ENCODE measurements at places on chromosomes 1 and 21.

GRCh38 chr1:235734335-235734734, 84.8 kb upstream of the GNG4 start:
- no peaks in the 10 kb centered on the region for H3K27me3 ChIP-seq
- no peak overlapping the region for H3K4me3 ChIP-seq
- DNase-seq: no peak
- no peak overlapping the region for H3K27ac ChIP-seq
- H3K36me3 ChIP-seq: peaks cover 54% of the 10 kb centered on the region

DNA sequence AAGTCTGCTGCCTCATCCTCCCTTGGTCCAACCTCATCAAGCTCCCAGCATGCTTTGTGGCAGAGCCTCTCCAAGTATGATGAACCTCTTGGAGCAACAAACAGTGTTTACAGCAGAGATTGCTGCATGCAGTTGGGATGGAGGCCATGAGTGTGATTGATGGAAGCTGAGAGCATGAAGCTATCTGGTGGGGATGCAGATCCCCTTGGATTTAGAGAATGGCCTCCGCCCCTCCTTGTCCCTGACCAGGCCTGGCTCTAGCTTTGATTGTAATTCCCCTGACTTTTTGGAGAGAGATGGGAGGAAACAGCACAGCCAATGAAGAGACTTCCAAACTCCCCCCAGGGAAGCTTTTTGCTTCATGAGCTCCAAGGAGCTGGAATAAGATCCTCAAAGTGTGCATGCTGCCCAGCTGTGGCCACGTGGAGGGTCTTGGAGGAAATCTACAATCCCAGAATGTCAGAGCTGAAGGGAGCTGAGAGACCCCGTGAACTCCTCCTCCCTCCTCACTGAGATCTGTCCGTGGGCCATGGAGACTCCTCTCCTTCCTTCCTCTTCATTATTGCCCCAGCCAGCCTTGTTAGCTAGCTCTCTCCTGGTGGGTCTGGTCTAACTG, 165.3 kb upstream of the USP24 start:
- no peaks in the 10 kb centered on the region for H3K36me3 ChIP-seq
- no peaks in the 10 kb centered on the region for H3K4me1 ChIP-seq
- no peak for DNase-seq
- no peak overlapping the region for H3K4me3 ChIP-seq

- H3K4me3 ChIP-seq: no peak overlapping the region
- peaks cover 7% of the 10 kb centered on the region for H3K36me3 ChIP-seq
- no peaks in the 10 kb centered on the region for H3K27me3 ChIP-seq
- peak; percentile 37 for DNase-seq
- H3K27ac ChIP-seq: no peak overlapping the region
- H3K4me1 ChIP-seq: no peaks in the 10 kb centered on the region
Measured at GRCh38 chr1:93219443-93219842, 38.9 kb downstream of the CCDC18 start.

- no peak overlapping the region for H3K4me3 ChIP-seq
- H3K27me3 ChIP-seq: no peaks in the 10 kb centered on the region
- no peak overlapping the region for H3K27ac ChIP-seq
- H3K4me1 ChIP-seq: no peaks in the 10 kb centered on the region
- H3K36me3 ChIP-seq: no peaks in the 10 kb centered on the region
Measured at GRCh38 chr21:17539743-17540341, 27.0 kb downstream of the CXADR start.

- H3K36me3 ChIP-seq: peaks cover 15% of the 10 kb centered on the region
- no peak overlapping the region for H3K4me3 ChIP-seq
- no peak for DNase-seq
- no peaks in the 10 kb centered on the region for H3K27me3 ChIP-seq
- no peak overlapping the region for H3K27ac ChIP-seq
Measured at GRCh38 chr1:19435181-19435580, 50.2 kb downstream of the CAPZB start.

DNA sequence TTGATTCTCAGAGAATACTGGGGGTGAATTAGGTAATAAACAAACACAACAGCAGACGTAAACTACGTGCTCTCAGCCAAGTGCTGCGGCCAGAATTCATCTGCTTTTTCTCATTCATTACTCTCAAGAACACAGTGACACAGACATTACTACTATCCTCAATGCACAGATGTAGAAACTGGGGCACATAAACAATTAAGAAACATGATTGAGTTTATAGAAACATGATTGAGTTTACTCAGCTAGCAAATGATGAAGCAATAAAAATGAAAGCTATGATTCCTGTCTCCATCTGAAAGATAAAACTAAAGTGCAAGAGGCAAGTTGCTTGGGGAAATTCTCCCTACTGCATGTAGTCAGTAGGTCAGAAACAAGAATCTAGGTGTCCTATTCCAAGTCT, 140.5 kb downstream of the IFI44 start:
- no peaks in the 10 kb centered on the region for H3K36me3 ChIP-seq
- no peak for DNase-seq
- no peaks in the 10 kb centered on the region for H3K27me3 ChIP-seq
- no peak overlapping the region for H3K4me3 ChIP-seq
- H3K27ac ChIP-seq: no peak overlapping the region

DNA sequence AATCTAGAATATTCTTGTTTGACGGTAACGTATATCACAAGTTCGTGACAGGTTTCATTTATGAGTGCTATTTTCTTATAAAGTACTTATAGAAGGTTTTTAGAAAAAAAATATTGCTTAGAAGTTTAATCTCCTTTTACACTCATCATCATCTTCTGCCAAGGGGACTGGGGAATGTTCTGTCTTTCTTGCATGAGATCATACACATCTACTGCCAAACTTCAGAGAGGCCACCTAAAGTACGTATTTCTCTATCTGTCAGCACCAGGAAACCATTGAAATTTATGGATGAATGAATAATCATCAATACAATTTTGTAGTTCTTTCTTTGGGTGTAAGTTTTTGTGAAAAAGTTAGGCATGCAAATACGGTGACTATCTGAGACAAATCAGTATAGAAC, 245.8 kb downstream of the SPATA17 start:
- H3K36me3 ChIP-seq: no peaks in the 10 kb centered on the region
- no peak for DNase-seq
- no peaks in the 10 kb centered on the region for H3K27me3 ChIP-seq
- H3K4me1 ChIP-seq: no peaks in the 10 kb centered on the region
- no peak overlapping the region for H3K27ac ChIP-seq

- no peaks in the 10 kb centered on the region for H3K36me3 ChIP-seq
- no peak overlapping the region for H3K27ac ChIP-seq
- no peak overlapping the region for H3K4me3 ChIP-seq
- H3K4me1 ChIP-seq: no peaks in the 10 kb centered on the region
- no peaks in the 10 kb centered on the region for H3K27me3 ChIP-seq
Measured at GRCh38 chr1:7695497-7696117, 75.5 kb upstream of the VAMP3 start.

DNA sequence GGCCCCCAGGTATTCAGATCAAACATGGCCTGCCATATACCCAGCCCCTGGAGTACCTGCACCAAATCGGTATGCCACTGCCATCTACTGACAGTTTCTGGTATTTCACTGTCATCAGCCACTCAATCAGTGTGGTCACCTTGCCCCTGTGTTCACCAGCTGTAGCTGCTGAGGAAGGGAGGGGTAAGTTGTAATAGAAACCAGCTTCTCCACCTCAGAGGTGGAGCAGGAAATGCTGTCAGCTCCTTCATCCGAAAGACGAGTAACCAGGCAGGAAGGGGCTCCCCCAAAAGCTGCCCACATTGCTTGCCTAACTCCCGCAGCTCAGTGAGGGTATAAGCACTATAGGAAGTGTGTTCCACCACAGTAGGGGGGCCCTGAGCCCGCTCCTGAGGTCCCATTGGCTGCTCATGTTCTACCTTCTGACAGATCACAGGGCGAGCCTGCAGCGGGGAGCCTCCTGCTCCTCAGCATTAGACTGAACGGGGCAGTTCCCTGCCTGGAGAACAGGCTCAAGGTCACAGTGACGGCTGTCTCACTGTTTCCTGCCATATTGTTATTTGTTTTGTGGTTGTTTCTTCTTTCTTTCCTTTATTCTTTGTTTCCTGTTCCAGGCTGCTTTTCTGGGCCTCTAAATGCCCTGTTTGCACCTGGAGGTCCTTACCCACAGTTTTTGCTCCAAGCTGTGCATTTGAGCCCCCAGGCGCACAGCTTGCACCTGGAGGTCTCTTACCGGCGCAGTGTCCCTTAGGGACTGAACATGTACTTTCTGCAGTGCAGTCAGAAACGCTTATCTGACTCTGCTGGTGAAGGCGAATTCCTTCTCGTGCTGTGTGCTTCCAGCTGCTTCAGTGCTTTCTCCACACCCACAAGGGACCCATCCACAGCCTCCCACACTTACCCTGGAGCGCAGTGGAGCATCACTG, 1638.3 kb downstream of the MRPL39 start:
- no peaks in the 10 kb centered on the region for H3K36me3 ChIP-seq
- DNase-seq: peak; percentile 90
- peak overlapping the region; percentile 47 for H3K27ac ChIP-seq
- no peaks in the 10 kb centered on the region for H3K27me3 ChIP-seq
- H3K4me3 ChIP-seq: no peak overlapping the region
- H3K4me1 ChIP-seq: peaks cover 20% of the 10 kb centered on the region

GRCh38 chr1:9425859-9426258, 113.4 kb upstream of the SLC25A33 start:
- peak overlapping the region; percentile 26 for H3K27ac ChIP-seq
- no peaks in the 10 kb centered on the region for H3K36me3 ChIP-seq
- H3K4me3 ChIP-seq: no peak overlapping the region
- H3K27me3 ChIP-seq: peaks cover 25% of the 10 kb centered on the region

- no peak for DNase-seq
- H3K4me1 ChIP-seq: no peaks in the 10 kb centered on the region
- H3K4me3 ChIP-seq: no peak overlapping the region
- H3K27ac ChIP-seq: no peak overlapping the region
- no peaks in the 10 kb centered on the region for H3K27me3 ChIP-seq
Measured at GRCh38 chr1:31860581-31860980, 44.8 kb upstream of the SPOCD1 start.

- no peaks in the 10 kb centered on the region for H3K36me3 ChIP-seq
- peak overlapping the region; percentile 47 for H3K27ac ChIP-seq
- H3K4me1 ChIP-seq: peaks cover 31% of the 10 kb centered on the region
- no peak for DNase-seq
Measured at GRCh38 chr1:201714542-201715329, 114.2 kb upstream of the IPO9 start.

- H3K27ac ChIP-seq: no peak overlapping the region
- no peak overlapping the region for H3K4me3 ChIP-seq
- DNase-seq: no peak
- peaks cover 12% of the 10 kb centered on the region for H3K4me1 ChIP-seq
- H3K27me3 ChIP-seq: no peaks in the 10 kb centered on the region
- no peaks in the 10 kb centered on the region for H3K36me3 ChIP-seq
Measured at GRCh38 chr1:119330466-119331189, 38.0 kb upstream of the HAO2 start.

DNA sequence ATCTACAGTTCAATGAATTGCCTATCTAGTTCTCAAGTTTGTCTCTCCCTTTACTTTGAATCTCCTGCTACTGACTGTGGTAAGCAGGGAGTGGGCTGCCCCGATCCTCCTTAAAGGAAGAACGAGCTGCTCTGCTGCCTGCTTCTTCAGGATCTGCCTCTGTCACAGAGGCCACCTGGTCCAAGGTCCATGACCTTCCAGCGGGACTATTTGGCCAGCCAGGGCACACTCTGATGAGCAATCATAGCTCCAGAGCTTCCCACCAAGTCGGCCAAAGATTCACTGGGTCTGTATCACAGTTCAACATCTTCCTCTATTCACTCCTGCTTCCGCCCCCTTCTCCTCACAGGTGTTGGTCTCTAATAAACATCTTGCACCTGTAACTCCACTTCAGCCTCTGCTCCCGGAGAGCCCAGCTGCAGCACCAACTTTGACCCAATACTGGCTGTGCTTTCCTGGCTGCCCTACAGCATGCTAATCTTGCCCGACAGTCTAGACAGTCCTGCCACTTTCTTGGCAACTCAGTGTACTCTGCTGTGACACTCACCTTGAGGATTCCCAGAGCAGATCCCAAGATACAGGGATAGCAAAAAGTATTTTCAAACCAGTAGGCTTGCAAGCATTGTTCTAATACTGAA, 16.9 kb upstream of the MAP10 start:
- no peaks in the 10 kb centered on the region for H3K36me3 ChIP-seq
- no peak overlapping the region for H3K4me3 ChIP-seq
- DNase-seq: no peak
- no peaks in the 10 kb centered on the region for H3K27me3 ChIP-seq
- no peak overlapping the region for H3K27ac ChIP-seq

Data from natural killer cell (primary cell).